ENCODE measurements at places on chromosomes 6 and 20.

GRCh38 chr6:101401792-101402621 lies 8.5 kb downstream of the GRIK2 start:
- DNase-seq = no peak

GRCh38 chr6:126040826-126041225 lies 54.5 kb downstream of the TRMT11 start:
- no peak for DNase-seq

DNA sequence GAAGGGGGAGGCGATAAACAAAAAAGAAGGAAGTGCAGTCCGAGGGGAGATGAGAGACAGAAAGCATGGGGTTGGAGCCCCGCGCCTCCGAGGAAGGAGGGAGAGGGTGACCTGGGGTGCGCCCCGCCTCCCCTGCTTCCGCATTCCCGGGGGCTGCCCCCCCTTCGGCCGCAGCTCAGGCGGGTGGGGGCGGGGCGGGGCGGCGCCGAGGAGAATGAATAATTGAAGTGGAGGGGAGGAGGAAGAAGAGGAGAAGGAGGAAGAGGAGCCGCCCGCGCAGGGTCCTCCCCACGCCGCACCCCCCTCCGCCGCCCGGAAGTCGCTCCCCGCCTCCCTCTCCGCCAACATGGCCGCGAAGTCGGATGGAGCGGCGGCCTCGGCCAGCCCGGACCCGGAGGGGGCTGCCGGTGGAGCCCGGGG lies at the start of gene XKR7:
TSS of gene XKR7 (plus strand) at position 322 of the 420 bp plus-strand sequence. CDS start at position 347, 25 bp downstream.
- no peak for DNase-seq

DNA sequence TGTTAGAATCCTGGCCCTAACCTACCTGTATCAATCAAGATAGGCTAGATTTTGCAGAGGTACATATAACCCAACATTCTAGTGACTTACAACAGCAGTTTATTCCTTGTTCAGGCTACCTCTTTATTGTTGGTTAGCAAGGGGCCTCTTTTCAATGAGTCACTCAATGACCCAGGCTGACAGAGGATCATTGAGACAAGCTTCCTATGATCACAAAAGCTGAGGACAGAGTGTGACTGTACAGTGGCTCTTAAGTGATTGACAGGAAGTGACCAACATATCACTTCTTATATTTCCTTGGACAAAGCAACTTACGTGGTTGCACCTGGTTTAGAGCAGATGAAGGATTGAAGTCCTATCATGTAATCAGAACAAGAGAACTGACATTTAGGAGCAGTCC lies 740.9 kb downstream of the FRK start:
- no peak for DNase-seq

DNA sequence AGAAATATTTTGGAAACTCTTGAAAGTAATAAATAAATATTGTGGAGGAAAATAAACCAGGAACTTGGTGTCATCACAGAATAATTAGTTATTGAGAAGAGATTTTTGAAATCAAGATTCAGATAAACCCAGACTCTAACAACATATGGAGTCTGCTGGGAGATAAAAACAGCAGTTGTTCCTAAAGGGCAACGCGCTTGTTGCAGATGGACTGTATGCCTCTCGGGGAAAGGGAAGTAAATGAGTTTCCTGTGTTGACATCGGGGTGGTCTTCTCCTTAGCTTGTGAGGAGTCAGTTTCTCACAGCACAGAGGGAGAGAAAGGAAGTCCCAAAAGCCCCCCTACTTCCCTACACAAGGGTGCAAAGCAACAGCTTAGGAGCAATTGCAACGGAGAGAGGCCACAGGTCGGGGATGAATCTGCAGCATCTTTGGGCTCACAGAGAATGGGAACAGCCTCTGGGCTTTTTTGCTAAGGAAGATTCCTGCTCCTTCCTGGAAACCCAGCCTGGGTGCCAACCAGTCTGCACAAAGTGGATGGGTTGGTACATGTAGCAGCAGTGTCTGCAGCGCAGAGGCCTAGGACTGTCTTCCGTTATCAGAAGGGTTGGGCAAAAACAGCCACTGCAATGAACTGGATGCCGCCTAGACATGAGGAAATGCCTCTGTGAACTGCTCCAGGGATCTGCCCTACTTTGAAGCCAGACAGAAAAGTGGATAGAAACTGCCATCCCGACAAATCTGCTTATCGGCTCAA lies 603.0 kb upstream of the NRSN1 start:
- no peak for DNase-seq

GRCh38 chr6:17469006-17469832 lies 75.8 kb downstream of the CAP2 start:
- no peak for DNase-seq

- DNase-seq = no peak
These were observed 33.7 kb downstream of the PYGB start for GRCh38 chr20:25281541-25281991.

GRCh38 chr6:89215391-89215790 lies 1.8 kb downstream of the GABRR1 start:
- DNase-seq = no peak

- no peak for DNase-seq
These were observed 141.0 kb downstream of the TBXT start for GRCh38 chr6:166026586-166027126.

DNA sequence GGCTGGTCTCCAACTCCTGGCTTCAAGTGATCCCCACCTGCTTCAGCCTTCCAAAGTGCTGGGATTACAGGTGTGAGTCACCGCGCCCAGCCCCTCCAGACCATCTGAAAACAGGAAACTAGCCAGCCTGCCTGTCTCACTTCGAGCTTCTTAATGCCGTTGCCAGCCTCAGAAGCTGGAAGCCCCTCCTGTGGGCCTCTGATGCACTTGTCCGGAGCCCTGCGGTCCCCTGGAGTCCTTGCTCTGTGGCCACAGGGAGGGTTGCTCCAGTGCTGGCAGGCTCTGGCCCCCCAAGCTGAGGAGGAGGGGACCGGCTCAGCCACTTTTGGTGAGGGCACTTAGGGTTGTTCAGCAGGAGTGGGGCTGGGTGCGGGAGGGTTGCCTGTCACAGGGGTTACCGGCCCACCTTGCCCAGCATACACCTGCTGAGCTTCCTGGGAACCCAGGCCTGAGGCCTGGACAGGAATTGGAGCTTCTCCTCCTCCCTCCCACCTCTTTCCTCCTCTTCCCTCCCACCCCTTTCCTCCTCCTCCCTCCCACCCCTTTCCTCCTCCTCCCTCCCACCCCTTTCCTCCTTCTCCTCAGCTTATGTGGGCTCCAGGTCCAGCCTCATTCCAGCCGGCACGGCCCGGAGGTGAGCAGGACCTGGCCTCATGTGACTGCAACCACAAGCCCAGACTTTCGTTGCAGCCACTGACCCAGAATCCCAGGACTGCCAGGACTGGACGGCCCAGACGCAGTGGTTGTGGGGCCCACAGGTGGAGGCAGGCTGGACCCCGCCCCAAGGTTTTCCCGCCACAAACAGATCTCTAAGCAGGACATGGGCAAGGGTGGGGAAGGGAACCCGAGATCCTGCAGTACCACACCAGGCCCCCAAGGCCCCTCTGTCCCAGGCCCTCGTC lies 9.4 kb upstream of the BIRC7 start:
- DNase-seq = no peak

GRCh38 chr6:105313211-105313610 lies 89.7 kb downstream of the PREP start:
- DNase-seq = no peak

DNA sequence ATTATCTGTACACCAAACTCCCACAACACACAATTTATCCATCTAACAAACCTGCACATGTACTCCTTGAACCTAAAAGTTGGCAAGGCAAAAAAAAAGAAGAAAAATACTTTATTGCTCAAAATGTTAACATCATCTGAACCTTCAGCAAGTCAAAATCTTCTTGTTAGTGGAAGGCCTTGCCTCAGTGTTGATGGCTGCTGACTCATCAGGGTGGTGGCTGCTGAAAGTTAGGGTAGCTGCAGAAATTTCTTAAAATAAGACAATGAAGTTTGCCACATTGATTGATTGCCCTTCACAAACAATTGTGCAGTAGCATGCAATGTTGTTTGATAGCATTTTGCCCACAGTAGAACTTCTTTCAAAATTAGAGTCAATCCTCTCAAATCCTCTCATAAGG lies 2.7 kb upstream of the WFDC11 start:
- DNase-seq = no peak

DNA sequence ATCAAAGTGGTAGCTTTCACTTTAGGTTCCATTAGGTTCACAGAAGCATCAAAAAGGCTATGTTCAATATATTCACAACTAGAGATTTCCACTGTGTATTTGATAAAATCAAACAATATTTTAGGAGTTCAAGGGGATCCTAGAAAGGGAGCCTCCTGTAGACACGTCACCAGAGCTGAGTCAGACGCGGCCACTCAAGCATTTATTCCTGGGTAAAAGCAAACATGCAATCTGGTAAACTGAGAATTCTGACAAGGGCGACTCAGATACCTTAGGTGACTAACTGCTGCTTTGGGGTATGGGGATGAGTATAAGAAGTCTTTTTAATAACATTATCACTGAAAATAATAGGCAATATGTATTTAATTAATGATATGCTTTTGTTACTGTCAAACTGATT lies 118.7 kb upstream of the HMGN3 start:
- no peak for DNase-seq

DNA sequence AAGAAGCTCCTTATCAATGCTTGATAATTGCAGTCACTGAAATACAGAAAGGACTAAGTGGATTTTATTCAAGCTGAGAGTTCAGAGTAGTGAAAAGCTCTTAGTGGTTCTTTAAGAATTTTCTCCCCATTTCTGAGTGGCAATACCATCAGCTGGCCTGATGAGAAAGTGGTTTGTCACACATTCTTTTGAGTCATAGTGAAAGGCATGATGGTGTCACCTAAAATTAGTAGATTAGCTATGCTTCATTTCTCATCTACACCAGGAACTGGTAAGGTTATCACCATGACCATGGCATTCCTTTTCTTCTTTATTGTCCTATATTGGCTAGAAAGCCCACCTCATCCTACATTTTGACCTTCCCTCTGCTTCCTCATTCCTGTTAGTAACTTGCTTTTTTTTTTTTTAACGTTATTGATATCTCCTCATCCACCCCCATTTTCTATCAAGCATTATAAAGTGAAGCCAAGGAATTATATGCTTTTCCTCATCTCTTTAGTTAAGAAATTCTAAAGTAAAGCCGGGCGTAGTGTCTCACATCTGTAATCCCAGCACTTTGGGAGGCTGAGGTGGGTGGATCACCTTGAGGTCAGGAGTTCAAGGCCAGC lies 67.4 kb upstream of the LOC128125822 start:
- no peak for DNase-seq

- DNase-seq = no peak
These were observed 10.2 kb upstream of the KIF16B start for GRCh38 chr20:16583474-16583873.

- DNase-seq = no peak
These were observed 2.0 kb downstream of the TRAF3IP2 start for GRCh38 chr6:111603685-111604084.

DNA sequence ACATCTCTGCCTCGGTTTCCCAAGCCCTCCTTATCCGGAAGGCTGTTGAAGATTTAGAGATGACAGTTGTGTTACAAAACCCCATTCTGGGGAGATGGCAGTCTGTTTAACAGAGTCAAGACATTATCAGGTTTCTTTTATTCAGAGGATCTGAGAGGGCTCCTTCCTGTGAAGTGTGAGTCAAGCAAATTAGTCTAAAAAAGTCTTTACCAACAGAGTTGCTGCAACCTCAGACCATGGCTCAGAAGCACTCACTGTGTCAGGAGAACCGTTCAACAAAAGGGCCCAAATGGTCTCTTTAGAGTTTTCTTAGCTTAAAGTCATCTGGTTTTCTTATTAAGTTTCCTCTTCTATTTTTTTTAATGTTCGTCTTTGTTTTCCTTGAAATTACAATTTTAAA lies 717.8 kb downstream of the EPM2A start:
- no peak for DNase-seq

GRCh38 chr6:42374018-42374669 lies 77.6 kb downstream of the TRERF1 start:
- no peak for DNase-seq

DNA sequence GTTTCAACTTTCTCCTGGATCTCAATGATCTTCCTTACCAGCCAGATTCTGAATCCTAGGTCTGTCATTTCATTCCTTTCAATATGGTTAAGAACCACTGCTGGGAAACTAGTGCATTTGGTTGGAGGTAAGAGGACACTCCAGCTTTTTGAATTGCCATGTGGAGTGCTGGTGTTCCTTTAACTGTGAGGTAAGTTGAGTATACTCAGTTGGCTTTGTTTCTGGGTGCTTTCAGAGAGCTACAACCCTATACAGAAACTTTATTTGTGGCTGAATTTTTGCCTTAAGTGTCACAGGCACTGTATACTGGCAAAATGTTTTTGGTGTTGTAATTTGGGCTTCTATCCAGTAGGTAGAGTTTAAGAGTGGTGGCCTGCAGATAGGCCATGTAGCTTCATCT lies 175.8 kb downstream of the TBC1D32 start:
- DNase-seq = no peak

GRCh38 chr20:57532104-57532503 lies 7.2 kb upstream of the CTCFL start:
- DNase-seq = no peak

DNA sequence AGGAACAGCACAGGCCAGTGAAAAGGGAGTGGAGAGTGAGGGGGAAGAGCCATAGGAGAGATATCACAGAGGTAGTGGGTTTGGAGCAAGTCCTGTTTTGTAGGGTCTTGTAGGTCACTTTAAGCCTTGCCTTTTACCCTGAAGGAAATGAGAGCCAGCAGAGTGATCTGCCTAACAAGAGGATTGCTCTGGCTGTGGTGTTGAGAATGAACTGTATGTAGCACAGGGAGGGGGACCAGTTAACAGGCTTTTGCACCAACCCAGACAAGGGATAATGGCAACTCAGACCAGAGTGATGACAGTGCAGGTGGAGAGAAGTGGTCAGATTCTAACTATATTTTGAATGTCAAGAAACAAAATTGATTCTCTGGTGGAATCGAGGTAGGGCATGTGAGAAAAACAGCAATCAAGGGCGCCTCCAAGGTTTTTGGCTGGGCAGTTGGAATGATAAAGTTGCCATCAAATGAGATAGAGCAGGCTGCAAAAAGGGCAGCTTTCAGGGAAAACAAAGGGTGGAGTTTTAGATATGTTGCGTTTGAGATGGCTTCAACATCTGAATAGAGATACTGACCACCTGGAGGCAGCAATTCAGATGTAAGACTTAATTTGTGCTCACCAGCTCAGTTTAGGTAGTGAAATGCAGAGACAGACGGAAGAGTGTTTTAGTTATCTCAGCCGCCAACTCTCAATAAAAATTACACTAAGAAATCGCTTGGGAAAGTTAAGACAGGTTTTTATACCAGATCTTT lies 134.4 kb upstream of the BTBD3 start:
- no peak for DNase-seq

DNA sequence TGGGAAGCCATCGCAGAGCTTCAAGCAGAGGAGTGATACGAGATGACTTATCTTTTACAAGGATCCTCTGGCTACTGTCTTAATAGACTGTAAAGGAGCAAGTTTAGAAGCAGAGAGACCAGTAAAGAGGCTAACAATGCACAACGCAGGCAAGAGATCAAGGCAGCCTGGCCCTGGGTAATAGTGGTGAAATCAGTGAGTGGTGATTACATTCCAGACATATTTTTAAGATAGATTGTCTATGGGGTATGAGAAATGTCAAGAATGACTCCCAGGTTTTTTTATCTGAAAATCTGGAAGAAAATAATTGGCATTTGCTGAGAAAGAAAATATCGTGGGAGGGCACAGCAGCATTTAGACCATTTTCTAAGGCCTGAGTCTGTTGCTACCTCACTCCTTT lies 213.6 kb upstream of the HTR1E start:
- no peak for DNase-seq

- no peak for DNase-seq
These were observed 147.0 kb downstream of the CDH26 start for GRCh38 chr20:60104993-60105803.

Data from activated T-cell treated with anti-CD3 and anti-CD28 coated beads for 48 hours (primary cell).